ENCODE measurements at places on chromosomes 3 and 15.

GRCh38 chr15:76840830-76841460, 64.2 kb downstream of the SCAPER start:
- no peak for DNase-seq

DNA sequence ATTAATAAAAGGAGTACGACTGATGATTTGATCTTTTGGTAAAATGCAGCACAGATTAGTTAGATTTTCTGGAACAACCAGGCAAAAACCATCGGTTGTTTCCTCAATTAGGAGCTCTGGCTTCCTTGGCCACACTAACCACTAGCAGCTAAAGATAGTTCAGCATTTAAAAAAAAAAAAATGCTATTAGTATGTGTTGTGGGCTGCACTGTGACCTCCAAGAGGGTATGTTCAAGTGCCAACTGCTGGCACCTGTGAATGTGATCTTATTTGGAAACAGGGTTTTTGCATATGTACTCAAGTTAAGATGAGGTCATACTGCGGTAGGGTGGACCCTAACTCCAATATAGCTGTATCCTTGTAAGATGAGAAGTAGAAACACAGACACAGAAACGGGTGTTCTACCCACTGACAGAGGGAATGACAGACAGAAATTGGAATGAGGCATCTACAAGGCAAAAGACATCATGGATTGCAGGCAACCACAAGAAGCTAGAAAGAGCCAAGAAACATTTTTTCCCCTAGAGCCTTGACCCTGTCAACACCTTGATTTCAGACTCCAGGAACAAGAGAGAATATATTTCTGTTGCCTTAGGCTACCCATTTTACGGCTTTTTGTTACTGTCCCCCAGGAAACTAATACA, 534.6 kb upstream of the ROBO2 start:
- no peak for DNase-seq

DNA sequence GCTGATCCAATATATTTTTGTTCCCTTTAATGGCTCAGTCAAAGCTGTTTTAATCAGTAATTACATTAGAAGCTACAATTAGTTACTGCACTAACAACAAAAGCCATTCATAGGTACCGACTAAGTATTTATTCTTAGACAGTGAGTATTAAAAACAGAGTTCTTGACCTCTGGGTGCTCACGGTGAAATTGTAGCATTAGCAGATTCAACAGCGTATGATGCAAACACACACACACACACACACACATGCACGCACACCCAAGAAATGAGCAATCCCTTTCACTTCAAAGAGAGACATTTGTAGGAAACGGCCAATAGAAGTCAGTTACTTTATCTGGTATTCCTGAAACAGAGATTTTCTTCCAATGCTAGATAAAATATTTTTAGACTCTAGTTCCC, 27.0 kb upstream of the MITF start:
- DNase-seq = no peak

- DNase-seq = no peak
These were observed 313.4 kb upstream of the STT3B start for GRCh38 chr3:31219131-31219843.

- no peak for DNase-seq
These were observed 9.1 kb upstream of the C3orf22 start for GRCh38 chr3:126567696-126568438.

DNA sequence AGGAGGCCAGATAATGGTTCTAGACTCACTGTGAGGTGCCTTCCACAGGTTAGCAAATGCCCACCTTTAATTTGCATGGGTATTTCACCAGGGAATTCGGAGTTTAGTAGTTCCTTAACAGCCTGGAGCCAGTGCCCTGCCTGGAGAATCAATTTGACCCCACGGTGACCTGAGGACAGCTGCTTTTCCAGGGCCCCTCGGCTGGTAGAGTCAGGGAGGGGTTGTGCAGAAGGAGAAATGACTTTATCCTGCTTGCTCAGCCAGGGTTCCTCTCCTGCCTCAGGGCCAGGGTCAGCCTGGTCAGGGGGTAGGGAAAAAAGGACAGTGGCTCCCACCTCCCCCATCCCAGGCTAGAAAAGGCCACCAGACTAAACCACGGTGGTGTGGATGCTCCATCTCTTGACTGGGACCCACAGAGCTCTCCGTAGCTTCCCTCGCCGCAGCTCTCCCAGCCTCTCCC, 12.0 kb downstream of the DLL4 start:
- DNase-seq = no peak

- DNase-seq = no peak
These were observed 56.4 kb downstream of the NEO1 start for GRCh38 chr15:73108676-73109075.

GRCh38 chr3:126928921-126929474, 53.9 kb upstream of the PLXNA1 start:
- no peak for DNase-seq

DNA sequence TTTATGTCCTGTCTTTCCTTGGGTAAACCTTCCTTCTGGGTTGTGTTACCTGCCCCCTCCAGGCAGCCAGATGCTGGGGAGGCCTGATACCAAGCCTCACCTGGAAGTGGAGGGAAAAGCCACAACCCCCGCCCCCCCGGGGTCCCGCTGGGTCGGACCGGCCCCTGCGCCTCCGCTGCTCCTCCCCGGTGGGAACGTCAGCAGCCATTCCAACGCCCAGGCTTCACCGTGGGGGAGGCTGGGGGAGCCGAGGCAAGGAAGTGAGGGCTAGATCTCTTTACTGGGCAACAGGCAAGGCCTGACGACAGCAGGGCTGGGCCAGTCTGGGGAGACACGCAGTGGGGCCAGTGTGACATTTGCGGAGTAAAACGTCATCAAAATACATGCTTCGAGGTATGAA, 53.0 kb upstream of the SNRPA1 start:
- no peak for DNase-seq

DNA sequence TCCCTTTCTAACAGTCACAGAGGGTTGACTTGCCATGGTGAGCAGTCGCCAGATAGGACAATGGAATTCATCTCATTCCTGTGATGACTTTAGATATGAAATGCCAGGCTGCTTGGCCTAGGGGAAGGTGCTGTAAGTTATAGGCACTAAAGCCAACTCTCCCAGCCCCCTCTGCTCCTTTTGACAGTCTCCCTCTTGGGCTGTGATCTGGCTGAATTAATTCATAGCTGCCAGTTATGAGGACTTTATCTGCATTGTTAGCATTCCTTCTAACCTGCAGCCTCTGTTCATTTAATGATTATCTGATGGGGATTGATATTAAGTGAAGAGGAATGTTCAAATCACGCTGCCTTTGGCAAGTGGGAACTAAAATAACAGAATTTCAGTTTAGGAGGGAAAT, 427.1 kb upstream of the RASGRP1 start:
- no peak for DNase-seq

DNA sequence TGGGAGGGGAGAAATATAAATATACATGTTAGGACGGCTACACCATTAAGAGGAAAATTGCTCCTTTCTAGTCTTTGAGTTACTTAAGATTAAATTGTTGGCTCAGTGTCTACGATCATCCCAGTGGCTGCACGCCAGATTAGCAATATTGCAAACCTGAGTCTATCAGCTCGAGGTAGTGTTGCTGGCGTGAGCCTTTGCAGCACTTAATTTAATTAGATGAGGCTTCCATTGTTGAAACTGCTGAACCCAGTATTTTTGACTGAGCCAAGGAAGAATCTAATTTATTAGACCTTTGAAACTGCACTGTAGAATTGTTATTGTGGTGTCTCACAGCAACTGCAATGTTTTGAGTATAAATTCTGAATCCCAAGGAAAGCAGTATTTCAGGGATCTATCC, 782.4 kb upstream of the ROBO1 start:
- no peak for DNase-seq

DNA sequence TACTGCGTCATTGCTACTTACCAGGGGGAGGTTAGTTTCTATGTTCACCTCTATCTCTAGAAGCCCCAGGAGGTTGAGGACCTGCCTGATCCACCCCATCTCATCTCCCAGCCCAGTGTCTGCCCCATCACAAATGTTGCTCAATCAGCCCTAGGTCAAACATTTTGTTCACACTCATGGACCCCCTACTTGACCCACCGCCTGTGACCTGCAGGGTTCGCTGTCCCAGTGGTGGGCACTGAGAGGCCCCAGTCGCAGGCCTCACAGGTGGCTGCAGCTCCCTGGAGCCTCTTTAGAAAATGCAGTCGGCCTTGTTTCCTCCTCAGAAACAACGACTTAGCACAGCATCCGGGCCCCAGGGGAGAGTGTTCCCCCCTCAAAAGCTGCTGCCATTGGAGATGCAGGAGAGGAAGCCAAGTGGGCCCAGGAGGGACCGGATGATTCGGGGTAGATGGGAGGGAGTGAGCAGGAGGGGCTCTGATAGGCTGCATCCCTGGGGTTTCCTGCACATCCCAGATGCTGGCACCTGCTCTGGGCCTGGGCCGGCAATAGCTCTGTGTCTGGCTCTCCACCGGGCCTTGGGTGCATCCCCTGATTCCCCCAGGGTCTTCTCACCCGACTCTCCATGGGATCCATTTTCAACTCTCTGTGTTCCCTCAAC, 18.4 kb upstream of the INSYN1 start:
- DNase-seq = no peak

GRCh38 chr3:190764231-190765134, 98.0 kb downstream of the GMNC start:
- DNase-seq = no peak

DNA sequence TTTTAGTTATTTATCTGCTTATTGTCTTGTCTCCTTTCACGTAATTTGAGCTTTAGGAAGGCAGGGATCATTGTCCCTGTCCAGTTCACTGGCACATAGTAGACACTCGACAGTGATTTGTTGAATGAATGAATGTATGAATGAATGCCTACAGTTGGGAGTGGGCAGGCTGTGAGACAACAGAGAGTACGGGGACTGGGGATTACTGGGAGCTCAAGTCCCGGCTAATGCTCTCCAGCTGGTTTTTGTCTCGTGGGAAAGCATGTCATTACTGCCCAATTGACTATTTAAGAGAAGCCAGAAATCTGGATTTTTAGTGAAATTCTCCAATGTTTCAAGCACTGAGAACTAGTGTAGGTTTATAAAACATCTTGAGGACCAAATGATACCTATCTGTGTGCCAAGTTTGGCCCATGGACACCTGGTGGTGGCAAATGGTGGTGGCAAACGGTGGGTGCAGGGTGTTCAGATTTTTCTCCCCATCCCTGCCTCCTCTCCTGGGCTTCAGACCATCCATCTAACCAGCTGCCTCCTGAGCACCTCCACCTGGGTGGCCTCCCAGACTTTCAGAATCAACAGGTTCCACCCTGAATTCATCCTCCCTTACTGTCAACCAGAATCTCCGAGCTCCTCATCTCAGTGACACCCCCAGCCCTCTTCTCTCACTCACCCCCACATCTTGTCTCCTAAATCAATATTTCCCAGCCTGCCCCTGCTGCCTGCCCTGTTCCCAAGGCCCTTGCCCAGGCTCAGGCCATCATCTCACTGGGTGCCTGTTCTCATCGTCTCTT, 36.2 kb upstream of the TRH start:
- DNase-seq = no peak

- DNase-seq = no peak
These were observed 74.0 kb upstream of the STRIT1 start for GRCh38 chr3:155367506-155367905.

GRCh38 chr15:42547918-42548248, 710 bp downstream of the LRRC57 start:
- peak; percentile 8 for DNase-seq

- no peak for DNase-seq
These were observed 16.5 kb downstream of the SPICE1 start for GRCh38 chr3:113498221-113499005.

DNA sequence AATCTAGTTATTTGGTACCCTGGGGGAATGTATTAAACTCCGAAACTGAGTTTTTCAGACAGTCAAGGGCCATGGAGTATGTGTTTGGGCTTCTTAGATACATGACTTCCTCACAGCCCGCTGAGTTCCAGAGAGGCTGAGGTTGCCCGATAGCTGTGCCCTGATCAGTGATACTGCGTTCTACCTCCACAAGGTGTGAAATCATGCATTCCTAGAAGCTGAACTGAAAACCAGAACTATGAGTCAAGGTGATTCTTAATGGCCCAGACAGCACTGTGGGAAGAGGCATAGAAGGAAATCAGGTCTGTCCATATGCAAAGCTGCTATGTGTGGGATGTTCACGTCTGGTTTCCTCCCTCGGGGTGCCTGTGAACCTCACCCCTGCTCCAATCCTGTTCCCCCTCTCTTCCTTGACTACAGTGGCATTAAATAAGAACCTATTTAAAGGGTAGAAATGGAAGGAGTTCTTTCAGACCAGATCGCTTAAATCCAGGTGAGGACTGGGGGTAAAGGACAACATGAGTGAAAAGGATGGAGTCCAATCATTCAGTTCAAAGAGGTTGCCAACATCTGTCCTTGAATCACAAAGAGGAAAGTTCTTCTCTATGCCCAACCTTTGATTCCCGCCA, 74.3 kb downstream of the MYO1E start:
- no peak for DNase-seq

DNA sequence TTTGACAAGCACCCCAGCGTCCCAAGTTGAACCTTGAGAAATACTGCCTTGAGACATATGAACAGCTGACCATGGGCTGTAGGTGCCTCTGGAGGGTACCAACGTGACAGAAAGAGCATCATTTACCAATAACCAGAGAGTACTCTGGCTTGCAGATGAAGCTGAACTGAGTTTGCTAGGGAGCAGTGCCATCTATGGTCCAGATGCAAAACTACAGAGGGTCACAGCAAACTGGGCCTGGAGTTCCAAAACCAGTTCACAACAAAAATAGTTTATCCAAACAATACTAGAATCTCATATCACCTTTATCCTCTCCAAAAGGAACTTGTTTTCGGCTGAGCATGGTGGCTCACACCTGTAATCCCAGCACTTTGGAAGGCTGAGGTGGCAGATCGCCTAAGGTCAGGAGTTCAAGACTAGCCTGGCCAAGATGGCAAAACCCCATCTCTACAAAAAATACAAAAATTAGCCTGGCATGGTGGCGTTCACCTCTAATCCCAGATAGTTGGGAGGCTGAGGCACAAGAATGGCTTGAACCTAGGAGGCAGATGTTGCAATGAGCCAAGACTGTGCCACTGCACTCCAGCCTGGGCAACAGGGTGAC, 69.3 kb downstream of the CHAC1 start:
- peak; percentile 13 for DNase-seq

GRCh38 chr3:15635121-15635661, 33.6 kb downstream of the BTD start:
- DNase-seq = no peak

- DNase-seq = no peak
These were observed 342.1 kb upstream of the SOX2 start for GRCh38 chr3:181369637-181370036.

GRCh38 chr3:189071446-189071845, 100.3 kb upstream of the TPRG1 start:
- no peak for DNase-seq

DNA sequence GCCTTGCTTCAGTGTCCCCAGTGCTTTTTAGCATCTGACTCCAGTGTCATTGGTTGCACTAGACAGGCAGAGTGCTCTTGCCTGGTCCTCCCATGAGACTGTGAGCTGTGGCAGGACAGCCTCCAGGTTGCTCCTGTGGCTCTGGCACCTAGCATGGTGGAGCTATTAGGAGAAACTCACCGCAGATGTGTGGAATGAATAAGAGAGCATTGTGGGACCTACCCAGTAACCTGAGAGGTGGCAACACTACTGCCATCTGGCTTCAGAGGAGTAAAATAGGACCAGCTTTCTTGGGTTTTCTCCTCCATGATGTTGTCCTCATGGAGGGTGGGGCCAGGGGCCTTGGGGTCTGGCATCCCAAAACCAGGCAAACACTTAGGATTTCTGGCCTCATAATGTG, 183.6 kb downstream of the EPHB1 start:
- DNase-seq = no peak

Measured in GM19239 (cell line).